Left lobe of liver (tissue), 2 donors: ENCODE measurements at places on chromosomes 2 and 18. TPM values are rescaled to one million over a fixed set of nuclear protein-coding genes. Genes with fewer than 3 reads are reported as not detected.

RBBP8 gene
- 11.7 TPM for total RNA-seq

DNA sequence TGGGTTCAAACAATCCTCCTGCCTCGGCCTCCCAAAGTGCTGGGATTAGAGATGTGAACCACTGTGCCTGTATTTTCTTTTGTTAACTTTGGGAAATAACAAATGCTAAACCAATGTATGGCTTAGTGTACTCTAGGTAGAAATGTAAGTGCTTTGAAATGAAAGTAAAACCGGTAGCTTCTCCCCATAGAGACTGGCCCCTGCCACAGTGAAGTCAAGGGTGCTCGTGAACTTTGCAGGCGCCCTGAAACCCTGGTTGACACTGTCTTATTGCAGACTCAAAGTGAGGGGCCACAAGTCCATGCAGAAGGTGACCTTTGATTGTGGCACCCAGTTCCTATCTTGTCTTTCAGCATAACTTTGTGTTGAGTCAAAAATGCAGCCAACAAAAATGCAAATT, 24.2 kb upstream of the MTCL1 start:
- DNase-seq, result no peak

- DNase-seq, result no peak
Measured at GRCh38 chr2:170098626-170099312, 79.2 kb upstream of the MYO3B start.

MAP3K19 gene
- not detected for total RNA-seq

- no peak for DNase-seq
Measured at GRCh38 chr2:145034511-145034910, 514.6 kb upstream of the ZEB2 start.

DNA sequence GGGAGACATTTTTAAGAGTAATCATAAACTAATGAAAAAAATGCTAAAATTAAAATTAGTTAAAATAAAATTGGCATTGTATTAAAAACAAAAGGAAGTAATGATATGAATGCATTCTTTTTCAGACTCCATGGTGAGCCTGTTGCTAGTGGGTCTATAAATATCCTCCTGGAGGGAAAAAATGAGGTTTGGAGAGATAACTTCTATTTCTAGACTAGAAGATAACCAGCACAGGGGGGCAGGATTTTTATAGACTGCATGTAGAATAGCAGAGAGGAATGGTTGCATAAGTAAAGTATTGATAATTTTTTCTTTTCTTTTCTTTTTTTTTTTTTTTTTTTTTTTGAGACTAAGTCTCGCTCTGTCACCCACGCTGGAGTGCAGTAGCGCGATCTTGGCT, 835.8 kb upstream of the VRK2 start:
- DNase-seq, result no peak

- no peak for DNase-seq
Measured at GRCh38 chr2:173239644-173240043, 115.0 kb upstream of the CDCA7 start.

GRCh38 chr2:11572996-11573395, 39.2 kb downstream of the GREB1 start:
- DNase-seq, result no peak

SERPINB4 gene
- not detected for total RNA-seq

DNA sequence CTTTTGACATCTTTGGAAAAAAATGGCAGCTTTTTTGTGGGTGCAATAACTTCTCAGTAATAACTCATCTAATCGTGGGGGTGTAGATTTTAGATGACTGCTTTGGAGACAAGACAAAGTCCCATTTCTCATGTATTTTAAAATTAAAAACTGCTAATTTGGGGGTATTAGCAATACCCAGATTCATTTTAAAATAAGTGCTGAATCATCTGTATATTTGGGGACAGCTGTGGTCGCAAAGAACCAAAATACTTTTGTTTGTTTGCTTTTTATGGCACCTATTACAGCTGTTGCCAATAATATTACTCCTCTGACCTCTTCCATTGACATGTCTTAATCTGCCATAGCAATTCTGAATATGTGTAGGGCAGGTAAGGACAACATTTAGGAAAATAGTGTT, 45.4 kb downstream of the STAT1 start:
- no peak for DNase-seq

SEMA4F gene
- 2.6 TPM for total RNA-seq

PRKCE gene
- 8.4 TPM for total RNA-seq

- no peak for DNase-seq
Measured at GRCh38 chr2:63975437-63976124, 43.6 kb downstream of the VPS54 start.

DNA sequence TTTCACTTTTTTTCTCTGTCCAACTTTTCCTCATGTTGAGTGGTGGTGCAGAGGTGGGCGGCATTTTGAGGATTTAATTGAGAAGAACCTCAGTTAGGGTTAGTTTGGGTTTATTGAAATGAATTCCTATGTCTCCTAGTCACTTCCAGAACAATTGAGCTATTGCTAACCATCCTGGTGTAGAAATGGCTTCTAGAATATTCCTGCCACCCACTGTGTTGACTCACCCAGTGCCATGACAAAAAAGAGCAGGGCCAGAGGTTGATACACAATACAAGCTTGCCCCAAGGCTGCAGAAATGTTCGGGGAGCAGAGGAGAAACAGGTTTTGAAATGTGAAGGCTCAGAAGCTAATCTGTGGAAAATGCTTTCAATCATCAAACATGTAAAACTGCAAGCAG, 167.1 kb upstream of the TRIB2 start:
- no peak for DNase-seq

GRCh38 chr2:162579986-162580385, 236.1 kb downstream of the GCA start:
- no peak for DNase-seq

- no peak for DNase-seq
Measured at GRCh38 chr2:189685540-189686229, 11.2 kb downstream of the ANKAR start.

DNA sequence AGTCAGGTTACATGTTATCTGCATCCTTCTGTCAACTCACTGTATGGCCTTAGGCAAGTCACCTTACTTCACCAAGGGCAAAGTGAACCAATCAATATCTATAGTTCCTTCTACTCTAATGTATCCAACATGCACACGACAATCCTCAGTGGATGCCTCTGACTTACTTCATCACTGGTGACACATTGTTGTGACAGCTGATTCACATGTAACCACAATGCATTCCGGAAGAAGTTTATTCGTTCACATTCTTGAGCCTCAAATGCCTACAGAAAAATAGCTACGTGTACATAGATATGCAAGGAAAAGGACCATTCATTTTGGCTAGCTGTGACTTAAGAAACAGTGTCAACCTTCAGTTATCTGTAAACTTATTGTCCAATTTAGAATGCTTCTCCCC, 26.3 kb upstream of the EPG5 start:
- no peak for DNase-seq

FOXI3 gene
- total RNA-seq, result not detected

DNA sequence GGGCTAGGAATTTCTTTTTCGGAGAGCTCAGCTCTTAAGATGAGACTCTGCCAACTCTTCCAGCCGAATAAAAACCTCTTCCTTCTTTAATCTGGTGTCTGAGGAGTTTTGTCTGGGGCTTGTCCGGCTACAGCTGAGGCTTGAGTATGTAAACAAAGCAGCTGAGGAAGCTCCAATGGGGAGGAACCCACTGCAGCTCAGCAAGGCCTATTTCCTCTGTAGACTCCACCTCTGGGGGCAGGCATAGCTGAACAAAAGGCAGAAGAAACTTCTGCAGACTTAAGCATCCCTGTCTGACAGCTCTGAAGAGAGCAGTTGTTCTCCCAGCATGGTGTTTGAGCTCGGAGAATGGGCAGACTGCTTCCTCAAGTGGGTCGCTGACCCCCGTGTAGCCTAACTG, 838.7 kb downstream of the CCDC85A start:
- DNase-seq, result no peak

GRCh38 chr2:14303366-14304115, 329.0 kb upstream of the LRATD1 start:
- no peak for DNase-seq

GRCh38 chr2:43070676-43071502, 155.5 kb downstream of the ZFP36L2 start:
- no peak for DNase-seq

- no peak for DNase-seq
Measured at GRCh38 chr2:227829337-227829736, 15.7 kb downstream of the CCL20 start.

- no peak for DNase-seq
Measured at GRCh38 chr2:179954026-179954425, 53.1 kb downstream of the CWC22 start.

EPAS1 gene
- total RNA-seq, result 127 TPM

DYNAP gene
- not detected for total RNA-seq

SLC14A1 gene
- 0.96 TPM for total RNA-seq

DNA sequence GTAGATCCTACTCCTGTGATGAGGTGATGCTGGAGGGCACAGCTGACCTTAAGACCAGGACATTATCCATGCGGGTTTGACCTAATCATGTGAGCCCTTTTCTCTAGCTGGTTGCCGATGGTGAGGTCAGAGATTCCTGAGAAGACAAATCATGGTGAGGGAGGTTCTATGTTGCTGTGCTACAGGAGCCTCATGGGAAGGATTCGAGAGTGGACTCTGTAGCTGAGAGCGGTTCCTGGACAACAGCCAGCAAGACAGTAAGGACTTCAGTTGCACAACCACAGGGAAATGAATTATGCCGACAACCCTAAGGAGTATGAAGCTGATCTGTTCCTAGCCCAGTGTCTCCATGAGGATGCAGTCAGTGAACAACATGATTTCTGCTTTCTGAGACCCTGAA, 80.4 kb downstream of the EPB41L3 start:
- no peak for DNase-seq
